ENCODE measurements at places on chromosomes 3 and 15.

GRCh38 chr3:149393345-149394160 lies 16.1 kb upstream of the TM4SF1 start:
- DNase-seq: peak; percentile 77

- no peak for DNase-seq
These were observed 13.4 kb downstream of the GOLGB1 start for GRCh38 chr3:121736112-121736511.

DNA sequence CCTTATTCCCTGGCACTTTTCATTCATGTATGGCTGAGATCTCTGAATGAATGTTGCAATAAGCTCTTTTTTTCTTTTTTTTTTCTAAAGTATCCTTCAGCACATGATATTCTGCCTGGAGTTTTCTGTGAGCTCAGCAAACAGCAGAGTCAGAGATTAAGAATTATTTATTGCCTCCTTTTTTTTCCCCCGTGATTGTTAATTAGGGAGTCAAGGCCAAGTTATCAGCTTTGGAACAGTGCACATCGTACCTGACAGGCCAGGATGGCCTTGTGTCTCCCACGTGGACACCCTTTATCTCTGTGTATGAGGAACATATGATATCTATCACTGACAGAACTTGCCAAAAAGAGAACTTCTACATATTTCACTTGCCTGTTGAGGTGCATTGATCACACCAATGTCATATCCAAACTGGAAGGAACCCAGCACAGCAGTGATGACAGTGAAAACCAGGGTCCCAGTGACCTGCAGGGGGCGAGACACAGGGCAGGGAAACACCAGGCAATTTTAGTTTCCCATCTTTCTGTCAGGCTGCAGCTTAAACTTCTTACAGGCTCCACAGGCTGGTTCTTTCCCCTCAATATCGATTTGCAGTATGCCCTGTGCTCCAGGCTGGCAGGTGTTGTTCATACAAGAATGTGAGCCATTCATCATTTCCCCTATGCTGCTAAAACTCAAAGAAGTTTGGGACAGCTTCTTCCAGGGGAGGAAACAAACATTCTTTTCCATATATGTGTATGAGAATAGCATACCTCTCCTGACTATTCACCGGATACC lies 8.2 kb downstream of the SLC2A2 start:
- no peak for DNase-seq

- no peak for DNase-seq
These were observed 63.8 kb downstream of the MRPL46 start for GRCh38 chr15:88403351-88403791.

DNA sequence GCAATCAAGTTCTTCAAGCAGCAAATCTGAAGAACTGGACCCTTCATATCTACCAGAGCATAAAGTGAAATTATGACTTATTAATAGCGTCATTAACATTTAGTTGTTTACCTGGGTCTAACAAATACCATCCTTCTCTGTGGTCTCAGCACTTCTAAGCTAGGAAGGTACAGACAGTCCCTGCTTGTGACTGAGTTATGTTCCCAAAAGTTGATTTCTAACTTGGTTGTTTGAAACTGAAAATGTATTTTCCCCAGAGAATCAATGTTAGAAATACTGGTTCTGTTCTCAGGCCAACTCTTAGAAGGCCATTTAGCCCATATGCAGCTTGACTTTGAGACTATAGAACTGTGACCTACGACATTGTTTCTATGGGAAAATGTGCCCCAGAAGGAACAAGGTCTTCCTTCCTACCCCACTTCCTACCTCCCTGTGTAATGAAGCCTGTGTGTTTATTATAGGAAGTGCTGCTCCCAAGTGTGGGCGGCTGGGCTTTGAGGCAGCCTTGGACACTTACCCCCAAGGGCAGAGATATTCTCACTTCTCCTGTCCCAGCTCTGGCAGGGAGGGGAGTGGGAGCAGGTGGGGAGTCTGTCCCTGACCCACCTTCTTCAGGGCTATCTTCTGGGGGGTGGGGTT lies 12.2 kb upstream of the MAPK6 start:
- no peak for DNase-seq

GRCh38 chr3:49378249-49378895 lies 20.2 kb upstream of the GPX1 start:
- no peak for DNase-seq

- peak; percentile 97 for DNase-seq
These were observed 215.7 kb downstream of the TCF12 start for GRCh38 chr15:57134071-57134605.

DNA sequence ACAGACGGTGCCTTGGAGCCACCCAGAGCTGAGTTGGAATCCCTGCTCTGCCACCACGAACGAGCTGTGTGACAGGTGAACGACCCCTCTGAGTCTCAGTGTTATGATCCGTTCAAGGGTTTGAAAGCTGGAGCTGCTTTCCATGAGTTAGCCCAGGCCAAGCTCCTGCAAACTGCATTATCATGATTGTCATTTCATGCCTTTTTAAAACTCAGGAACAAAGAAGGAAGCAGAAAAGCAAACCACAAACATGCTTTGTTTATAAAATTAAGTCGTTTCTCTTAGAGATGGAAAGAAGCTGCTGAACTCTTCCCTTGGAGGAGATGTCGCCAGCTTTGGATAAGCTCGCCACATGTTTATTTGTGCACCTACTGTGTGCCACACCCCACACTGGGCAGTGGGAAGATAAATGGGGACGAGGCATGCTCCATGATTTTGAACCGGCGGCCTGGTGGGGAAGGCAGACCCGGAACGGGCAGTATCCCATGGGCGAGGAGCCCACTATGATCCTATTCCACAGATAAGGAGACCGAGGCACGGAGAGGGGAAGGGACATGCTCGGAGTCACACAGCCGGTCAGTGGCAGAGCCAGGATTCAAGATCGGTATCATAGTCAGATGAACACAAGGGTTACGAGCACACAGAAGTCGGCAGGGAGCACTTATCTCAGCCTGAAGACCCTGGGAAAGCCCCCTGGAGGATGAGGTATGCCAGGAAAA lies 15.9 kb downstream of the HRH1 start:
- no peak for DNase-seq

- no peak for DNase-seq
These were observed 374.3 kb downstream of the TIGIT start for GRCh38 chr3:114668099-114668498.

- DNase-seq: no peak
These were observed 102.9 kb downstream of the CHST2 start for GRCh38 chr3:143222505-143222904.

DNA sequence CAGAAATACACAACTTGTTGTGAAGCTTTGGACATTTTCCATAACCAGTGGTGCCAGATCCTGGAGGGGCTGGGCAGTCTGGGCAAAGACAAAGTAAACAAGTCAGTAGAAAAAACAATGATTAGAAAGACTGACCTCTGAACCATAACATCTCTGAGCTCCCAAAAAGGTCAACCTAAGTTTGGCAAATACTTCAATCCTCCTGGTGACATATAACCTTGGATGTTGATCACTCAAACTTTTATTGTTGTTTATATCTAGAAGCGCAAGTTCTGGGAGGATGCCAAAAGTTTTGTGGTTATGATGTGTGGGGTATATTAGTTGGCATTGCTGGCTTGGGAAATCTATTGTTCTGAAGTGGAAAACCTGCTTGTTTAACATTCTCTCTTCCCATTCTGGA lies 257.7 kb downstream of the DIPK2A start:
- no peak for DNase-seq

- DNase-seq: no peak
These were observed 29.9 kb upstream of the IQCF6 start for GRCh38 chr3:51808934-51809333.

GRCh38 chr3:107612664-107613084 lies 89.9 kb downstream of the BBX start:
- DNase-seq: no peak

DNA sequence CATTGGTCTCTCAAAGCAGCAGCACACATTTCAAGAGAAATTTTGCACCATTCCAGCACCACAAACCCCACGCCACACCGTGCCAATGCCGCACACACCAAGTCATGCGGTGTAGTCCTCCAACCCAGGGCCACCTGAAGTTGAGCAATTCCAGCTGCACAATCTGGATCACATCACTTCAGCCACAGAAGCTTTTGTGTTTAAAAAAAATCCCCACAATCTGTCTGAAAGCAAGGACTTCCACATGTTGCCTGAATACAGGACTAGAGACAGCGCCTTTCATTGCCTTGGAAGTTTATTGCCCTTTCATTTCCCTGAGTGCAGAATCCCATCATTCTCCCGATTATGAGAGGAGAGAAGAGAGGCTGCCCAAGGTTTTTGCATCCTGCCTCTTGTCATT lies 175.6 kb upstream of the BCL6 start:
- DNase-seq: no peak

- DNase-seq: no peak
These were observed 23.3 kb upstream of the CYP11A1 start for GRCh38 chr15:74390647-74391288.

- peak; percentile 63 for DNase-seq
These were observed 37.3 kb downstream of the BSN start for GRCh38 chr3:49591615-49592014.

Data from NCI-H69 (cell line).